ENCODE measurements at places on chromosomes 2 and 18.
A peak's percentile ranks its signal among the peaks of the same experiment; 100 is the strongest.

GRCh38 chr18:76982841-76983583 lies 149.6 kb downstream of the MBP start:
- DNase-seq: peak; percentile 91

- DNase-seq: no peak
These were observed 679.1 kb upstream of the ZEB2 start for GRCh38 chr2:145199042-145199441.

GRCh38 chr2:239276851-239277250 lies 124.0 kb downstream of the HDAC4 start:
- DNase-seq: peak; percentile 2

GRCh38 chr2:122795763-122796162 lies 1040.3 kb downstream of the TSN start:
- DNase-seq: no peak

DNA sequence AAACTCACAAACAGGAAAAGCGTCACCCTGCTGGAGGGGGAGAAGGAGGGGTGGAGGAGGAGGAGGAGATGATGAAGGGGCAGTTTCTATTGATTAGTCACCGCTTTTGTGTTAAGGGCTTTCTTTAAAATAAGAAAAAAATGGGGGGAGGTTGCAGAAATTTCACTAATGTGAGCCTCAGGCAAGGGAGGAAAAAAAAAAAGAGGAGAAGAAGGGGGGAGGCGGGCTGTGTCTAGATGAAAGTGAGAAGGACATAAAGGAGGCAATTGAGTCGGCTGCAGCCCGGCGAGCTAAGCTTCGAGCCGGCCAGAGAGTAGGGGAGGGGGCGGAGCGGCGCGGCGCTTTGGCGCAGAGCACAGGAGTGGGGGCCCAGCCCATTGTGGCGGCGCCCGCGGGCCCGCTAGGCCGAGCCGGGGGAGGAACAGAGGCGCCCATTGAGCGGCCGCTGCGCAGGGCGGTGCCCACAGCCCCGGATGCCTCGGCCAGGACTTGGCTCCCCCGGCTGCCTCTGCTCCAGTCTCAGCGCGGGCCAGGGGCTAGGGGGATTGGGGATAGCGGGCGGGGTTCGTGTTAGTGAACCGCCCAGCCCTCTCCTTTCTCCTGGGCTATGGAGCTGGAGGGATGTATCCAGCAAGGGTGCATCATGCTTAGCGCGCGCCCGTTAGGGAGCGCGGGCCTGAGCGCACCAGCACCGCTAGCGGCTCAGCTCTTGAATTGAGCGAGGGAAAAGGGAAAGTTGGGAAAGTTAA lies 7.9 kb downstream of the PAX3 start:
- no peak for DNase-seq

DNA sequence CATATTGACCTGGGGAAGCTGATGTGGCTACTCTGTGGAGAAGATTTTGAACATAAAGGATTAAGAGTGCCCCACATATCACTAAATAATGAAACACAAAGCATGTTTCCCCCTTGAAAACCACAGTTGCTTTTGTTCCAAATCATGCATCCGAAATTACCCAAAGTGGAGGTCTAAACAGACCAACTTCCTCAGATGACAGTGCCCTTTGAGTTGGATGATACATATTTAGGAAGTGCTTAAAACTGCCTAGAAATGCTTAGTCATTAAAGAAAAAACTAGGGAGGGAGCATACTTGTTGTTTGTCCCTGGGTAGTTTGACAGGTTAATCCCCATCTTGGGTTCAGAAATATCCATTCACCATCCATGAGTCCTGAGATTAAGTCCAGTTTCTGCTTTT lies 1070.3 kb downstream of the SUCLG1 start:
- DNase-seq: no peak

Data from CD4-positive, alpha-beta T cell treated with Interleukin-6 for 4 hours (primary cell).